ENCODE measurements at places on chromosomes 6 and 20. TPM values are rescaled to one million over a fixed set of nuclear protein-coding genes. Genes with fewer than 3 reads are reported as not detected.

DNA sequence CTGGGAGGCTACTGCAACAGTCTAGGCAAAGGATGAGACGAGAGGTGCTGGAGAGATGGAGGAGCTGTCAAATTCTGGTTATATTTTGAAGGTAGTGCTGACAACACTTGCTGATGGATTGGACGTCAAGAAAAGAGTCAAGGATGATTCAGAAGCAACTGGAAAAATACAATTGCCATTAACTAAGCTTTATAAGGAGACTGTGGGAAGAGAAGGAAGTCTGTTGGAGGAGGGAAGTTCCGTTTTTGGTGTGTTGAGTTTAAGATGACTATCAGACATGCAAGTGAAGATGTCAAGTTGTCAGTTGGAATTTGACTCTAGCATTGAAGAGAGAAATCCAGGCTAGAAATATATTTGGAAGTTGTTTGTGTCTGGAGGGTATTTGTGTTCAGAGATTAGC lies 358.1 kb downstream of the RNGTT start:
- peaks cover 9% of the 10 kb centered on the region for H3K4me1 ChIP-seq
- H3K4me3 ChIP-seq: no peak overlapping the region
- no peak for DNase-seq

DNA sequence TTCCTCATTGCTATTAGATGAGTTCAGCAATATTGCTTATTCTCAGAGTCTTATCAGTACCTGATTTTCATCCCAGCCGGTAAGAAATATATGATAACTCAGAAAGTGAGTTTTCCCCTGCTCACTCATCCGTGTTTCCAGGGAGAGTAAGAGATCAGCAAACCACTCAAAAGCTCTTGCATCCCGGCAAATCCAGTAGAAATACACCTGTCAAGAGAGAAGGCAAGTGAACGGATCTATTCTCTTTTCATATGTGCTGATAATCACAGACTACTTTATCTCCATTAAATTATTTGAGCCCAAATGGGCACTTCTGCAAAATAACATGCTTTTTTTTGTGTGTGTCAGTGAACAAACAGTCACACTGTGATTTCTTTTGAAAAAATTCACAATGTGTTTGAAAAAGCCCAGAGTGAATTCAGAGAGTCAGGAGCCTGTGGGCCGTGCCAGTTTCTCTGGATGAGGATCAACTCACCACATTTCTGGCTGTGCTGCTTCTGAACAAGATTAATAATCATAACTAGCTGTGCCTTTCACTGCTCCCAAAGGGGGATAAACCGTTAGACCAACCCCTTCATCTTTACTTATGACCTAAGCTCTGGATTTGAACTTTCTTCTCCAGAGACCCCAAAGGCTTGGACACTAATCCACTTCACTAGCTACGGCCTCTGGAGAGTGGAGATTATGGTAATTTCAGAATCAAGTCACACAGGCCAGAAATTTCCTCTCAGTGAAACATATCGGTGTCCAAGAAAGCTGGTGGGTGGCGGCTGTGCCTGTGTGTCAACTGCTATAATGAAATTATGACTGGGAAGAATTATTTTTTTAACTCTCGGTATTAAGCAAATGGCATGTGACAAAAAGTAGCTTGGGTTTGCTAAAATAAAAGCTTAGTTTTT lies 44.2 kb downstream of the NOX3 start:
- H3K27me3 ChIP-seq: peaks cover 3% of the 10 kb centered on the region
- no peak for DNase-seq
- H3K4me3 ChIP-seq: no peak overlapping the region
- no peaks in the 10 kb centered on the region for H3K36me3 ChIP-seq
- no peak overlapping the region for H3K27ac ChIP-seq

- H3K4me1 ChIP-seq: no peaks in the 10 kb centered on the region
- no peaks in the 10 kb centered on the region for H3K27me3 ChIP-seq
- H3K27ac ChIP-seq: no peak overlapping the region
- no peak for DNase-seq
- H3K4me3 ChIP-seq: no peak overlapping the region
These were observed 108.8 kb upstream of the PREP start for GRCh38 chr6:105511639-105512038.

DNA sequence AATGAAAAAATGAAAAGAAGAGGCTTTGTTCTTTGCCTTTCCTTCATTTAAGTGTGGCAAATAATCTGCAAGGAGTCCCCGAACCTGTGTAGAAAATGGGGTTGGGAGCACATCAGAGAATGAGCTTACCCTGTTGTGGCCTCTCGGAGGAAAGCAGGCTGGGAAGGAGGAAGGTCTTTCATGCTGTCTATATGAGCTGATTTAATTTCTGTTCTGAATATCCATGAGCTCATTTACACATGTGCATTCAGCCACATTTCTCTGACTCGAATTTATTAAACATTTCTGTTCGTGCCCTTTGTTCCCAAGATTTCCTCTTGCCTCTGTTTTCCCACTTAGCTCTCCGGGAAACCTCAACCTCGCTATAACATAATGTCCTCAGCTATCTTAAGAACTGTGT lies 584.4 kb upstream of the CDH4 start:
- no peaks in the 10 kb centered on the region for H3K36me3 ChIP-seq
- DNase-seq: no peak
- peaks cover 1% of the 10 kb centered on the region for H3K4me1 ChIP-seq
- no peak overlapping the region for H3K4me3 ChIP-seq
- peaks cover 3% of the 10 kb centered on the region for H3K27me3 ChIP-seq

C20orf144 gene
- not detected for total RNA-seq

All from glutamatergic neuron (in vitro differentiated cells).